ENCODE measurements at places on chromosomes 6 and 20. TPM values are rescaled to one million over a fixed set of nuclear protein-coding genes. Genes with fewer than 3 reads are reported as not detected.
A peak's percentile ranks its signal among the peaks of the same experiment; 100 is the strongest.

SLC32A1 gene
- polyA plus RNA-seq = not detected

NT5E gene
- 324 TPM for polyA plus RNA-seq

RBM24 gene
- polyA plus RNA-seq = 2.5 TPM

PTK7 gene
- polyA plus RNA-seq = 149 TPM

SNRNP48 gene
- 7.2 TPM for polyA plus RNA-seq

CLDN20 gene
- 0.05 TPM for polyA plus RNA-seq

NRSN1 gene
- not detected for polyA plus RNA-seq

ISM1 gene
- polyA plus RNA-seq = 0.15 TPM

GHRH gene
- not detected for polyA plus RNA-seq

SLC26A8 gene
- 0.02 TPM for polyA plus RNA-seq

PREP gene
- polyA plus RNA-seq = 30.7 TPM

TSBP1 gene
- not detected for polyA plus RNA-seq

EYS gene
- polyA plus RNA-seq = 0.01 TPM

EDN1 gene
- polyA plus RNA-seq = 10.1 TPM

TTBK1 gene
- 0.03 TPM for polyA plus RNA-seq

TPX2 gene
- polyA plus RNA-seq = 72.2 TPM

RGS17 gene
- 7.3 TPM for polyA plus RNA-seq

THBD gene
- polyA plus RNA-seq = 4.9 TPM

- peak; percentile 10 for DNase-seq
These were observed 40.5 kb downstream of the AKIRIN2 start for GRCh38 chr6:87661503-87661902.

DNA sequence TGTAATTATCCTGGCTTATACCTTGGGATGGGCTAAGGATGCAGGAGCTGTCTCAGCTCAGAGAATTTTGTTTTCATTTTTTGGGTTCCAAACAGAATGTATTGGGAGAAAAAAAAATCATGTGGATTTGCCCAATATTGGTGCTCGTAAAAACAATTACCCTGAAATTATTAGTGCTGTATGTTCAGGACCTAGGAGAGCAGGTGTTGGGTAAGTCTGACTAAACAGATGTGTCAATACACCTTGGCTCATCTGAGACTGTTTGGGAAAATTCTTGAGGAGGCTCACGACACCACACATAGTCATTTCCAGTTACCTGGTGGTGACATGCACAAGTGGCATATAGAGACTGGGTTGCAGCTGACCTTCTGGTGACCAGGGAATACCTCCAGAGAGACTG is 802.1 kb upstream of the FLRT3 start:
- no peak for DNase-seq

DNA sequence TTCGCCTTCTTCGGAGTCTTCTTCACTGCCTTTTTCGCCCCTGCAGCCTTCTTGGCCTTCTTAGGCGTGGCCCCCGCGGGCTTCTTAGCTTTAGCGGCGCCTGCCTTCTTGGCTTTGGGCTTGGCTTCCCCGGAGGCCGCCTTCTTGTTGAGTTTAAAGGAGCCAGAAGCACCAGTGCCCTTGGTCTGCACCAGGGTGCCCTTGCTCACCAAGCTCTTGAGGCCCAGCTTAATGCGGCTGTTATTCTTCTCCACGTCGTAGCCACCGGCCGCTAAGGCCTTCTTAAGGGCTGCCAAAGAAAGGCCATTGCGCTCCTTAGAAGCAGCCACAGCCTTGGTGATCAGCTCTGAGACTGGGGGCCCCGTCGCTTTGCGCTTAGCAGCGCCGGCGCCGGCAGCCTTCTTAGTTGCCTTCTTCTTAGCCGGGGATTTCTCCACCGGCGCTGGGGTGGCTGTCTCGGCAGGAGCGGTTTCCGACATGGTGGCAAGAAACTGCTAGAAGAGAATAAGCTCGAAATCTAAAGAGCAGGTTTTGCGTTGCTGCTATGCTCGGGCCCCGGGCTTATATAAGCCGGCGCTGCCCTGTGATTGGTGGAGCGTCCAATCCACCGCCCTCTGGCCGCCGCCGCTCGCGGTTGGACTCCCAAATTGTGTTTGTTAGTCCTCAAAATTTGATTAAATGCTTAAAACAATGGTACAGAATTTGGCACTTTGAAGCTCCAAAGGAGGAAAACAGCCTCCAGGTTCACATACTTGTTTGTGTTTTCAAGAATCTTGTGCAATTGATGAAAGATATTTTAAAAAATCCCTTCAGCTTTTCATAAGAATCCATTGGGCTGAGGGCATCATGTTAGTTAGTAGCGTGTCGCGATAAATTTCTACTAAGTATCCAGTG is 44.9 kb downstream of the OR2B2 start:
- DNase-seq = peak; percentile 85

DNA sequence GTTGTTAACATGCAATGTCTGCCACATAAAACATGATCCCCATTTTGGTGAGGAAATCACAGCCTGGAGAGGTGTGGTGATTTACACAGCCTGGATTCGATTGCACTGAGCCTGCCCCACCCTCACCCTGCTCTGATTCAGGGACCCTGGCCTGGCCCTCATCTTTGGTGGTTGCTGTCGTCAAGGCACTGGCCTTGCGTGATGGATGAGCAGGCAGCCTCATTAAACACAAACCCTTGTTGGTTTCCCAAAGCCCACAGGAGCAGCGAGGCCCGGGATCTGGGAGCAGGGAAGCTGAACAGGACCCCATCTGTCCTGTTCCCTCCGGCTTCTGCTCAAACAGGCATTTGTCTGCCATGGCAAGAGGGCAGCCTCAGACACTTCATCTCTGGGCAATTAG is 70.8 kb downstream of the CHMP4B start:
- DNase-seq = no peak

DNA sequence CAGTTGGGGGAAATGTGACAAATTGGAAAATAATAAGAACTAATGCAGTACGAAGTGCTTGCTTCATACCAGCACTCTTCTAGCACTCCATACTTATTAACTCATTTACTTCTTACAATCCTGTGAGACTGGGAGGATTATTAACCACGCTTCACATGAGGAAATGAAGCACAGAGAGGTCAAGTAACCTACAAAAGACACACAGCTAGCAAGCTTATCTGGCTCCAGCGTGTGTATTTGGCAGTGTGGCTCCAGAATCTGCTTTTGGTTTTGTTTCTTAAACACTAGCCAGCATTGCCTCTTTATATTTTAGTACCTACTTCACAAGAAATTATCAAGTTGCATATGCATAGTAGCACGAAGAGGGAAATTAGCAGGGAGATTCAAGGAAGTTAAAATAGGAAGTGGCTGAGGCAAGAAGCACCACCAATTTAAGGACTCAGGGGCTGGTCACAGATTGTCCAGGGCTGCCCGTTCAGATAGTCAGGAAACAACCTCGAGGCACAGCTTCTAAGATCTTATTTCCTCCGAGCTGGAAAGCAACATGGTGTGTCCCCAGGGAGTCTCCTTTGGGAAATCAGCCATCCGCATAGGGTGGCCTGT is 302.7 kb upstream of the PRDM1 start:
- DNase-seq = no peak

DNA sequence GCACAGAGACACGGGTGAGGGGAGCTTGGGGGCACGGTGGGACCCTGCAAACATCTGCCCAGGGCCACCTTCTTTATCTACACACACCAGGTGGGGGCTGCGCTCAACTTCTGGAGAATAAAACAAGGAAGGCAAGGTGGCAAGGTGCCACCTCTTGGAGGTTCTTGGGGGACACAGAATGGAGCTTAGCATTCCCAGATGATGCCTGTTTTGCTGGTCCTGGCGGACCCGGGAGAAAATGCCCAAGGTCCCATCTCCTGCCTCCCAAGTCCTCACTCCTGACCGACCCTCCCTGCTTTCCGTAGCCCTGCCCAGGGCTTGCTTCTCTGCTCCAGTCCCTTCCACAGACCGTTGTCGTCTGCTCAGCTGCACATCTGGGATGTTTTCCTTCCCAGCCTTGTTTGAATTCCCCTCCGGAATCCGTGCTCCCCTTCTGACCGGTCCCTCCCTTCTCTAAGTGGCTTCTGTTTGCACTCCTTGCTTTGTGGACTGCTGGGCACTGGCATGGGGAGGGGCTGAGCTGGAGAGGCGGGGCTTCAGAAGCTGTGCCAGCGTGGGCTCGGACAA is 13.1 kb downstream of the ITPR3 start:
- DNase-seq = no peak

- DNase-seq = peak; percentile 90
These were observed 11.0 kb downstream of the TSPYL1 start for GRCh38 chr6:116268589-116269293.

DNA sequence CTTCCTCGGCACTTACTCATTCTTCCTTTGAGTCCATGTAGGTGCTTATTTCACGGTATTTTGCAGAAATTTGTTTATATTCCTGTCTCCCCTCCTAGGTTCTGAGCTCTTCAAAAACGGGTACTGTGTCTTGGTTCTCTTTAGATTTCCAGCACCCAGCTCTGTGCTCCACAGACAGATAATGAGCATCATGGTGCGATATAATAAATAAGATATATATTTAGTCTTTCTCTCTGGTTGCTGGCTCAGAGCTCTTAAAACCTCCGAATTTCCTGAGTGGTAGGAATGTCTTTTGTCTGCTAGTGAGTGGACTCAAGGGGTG is 108.1 kb upstream of the GPR6 start:
- no peak for DNase-seq

DNA sequence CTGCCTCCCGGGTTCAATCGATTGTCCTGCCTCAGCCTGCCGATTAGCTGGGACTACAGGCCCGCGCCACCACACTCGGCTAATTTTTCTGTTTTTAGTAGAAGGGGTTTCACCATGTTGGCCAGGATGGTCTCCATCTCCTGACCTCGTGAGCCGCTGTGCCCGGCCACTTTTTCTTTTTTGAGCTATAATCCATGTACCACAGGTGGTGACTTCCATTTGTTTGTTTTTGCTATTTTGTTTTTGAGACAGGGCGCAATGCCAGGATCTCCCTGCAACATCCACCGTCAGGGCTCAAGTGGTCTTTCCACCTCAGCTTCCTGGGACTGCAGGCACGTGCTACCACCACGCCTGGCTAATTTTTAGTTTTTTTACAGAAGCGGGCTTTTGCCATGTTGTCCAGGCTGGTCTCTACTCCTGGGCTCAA is 8.5 kb downstream of the HSPA1B start:
- DNase-seq = no peak

- peak; percentile 6 for DNase-seq
These were observed 346.3 kb downstream of the BMP2 start for GRCh38 chr20:7113577-7114466.

DNA sequence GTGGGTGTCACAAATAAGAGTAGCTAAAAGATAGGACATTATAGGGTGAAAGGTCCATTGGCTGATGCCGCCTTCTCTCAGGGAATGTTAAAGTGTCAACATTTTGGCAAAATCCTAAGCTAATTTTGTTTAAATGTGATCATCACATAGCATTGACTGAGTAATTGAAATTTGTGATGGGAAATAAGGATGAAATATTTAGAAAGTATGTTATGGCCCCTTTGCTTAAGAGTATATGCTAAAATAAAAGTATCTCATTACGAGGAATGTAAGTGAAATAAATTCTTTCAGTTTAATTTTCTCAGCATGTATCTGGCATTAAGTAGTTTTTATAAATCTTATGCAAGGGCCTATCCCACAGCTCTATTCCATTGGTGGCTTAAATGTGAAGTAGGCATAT is 229.2 kb downstream of the PRL start:
- DNase-seq = no peak

DNA sequence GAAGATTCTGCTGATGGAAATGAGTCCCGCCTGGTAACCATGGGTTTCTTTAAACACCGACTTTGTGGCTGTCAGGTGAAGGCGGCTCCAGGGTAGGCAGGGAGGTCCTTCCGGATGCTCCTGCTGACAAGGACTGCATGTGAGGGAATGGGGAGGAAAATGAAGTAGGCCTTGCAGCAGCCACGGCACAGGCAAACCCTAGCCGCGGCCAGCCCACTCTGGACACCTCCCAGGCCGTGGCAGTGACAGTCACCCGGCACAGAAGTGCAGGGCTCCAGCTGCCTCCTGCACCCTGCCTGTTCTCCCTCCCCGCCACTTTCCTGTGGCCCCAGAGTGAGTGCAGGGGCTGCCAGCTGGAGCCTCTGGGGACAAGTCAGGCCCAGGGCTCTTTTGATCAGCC is 21.0 kb downstream of the BPIFB1 start:
- DNase-seq = no peak

- peak; percentile 22 for DNase-seq
These were observed 544 bp upstream of the TP53INP2 start for GRCh38 chr20:34703424-34704176.

DNA sequence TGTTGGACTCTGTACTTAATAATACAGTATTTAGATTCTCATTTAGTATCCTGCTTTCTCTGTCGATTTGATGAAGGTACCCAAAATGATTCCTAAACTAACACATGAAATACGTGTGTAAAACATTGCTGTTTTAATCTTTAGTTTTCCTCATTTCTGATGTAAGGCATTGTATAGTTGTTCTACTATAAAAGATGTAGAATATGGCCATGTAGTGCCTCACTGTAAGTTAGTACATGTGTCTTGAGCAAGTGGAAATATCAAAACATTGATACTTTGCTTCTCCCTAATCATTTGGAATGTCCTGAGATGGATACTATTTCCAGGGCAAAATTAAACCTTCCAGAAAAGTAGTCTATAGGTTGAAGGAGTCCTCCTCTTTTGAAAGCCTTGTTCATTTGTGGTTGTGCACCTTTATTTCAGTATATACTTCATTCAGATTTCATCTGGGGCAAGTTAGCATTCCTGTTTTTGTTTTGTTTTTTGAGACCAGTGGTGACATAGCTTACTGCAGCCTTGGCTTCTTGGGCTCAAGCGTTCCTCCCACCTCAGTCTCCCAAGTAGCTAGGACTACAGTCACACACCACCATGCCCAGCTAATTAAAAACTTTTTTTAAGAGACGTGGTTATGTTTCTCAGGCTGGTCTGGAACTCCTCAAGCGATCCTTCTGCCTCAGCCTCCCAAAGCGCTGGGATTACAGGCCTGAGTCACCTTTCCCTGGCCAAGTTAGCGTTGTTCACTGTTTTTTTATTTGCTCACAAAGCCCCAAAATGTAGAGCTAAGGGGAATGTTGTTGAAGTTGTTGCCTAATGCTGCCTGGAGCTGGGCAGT is 11.6 kb downstream of the SRSF3 start:
- no peak for DNase-seq

DNA sequence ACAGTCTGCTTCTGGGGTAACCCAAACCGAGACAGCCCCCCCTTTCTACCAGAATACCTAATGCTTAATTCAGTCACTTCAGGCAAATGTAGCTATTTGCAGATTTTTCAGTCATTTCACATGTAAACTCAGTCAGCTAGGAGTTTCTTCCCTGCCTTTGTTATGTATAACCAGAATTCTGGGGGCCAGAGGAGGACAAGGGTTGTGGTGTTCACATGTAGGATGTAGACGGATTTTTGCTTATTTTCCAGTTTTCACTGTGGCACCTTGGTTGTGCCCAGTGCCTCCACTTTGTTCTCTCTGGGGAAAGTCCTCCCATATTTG is 51.1 kb downstream of the PROKR2 start:
- DNase-seq = no peak

GRCh38 chr6:158536891-158537798 is 22.7 kb upstream of the TMEM181 start:
- peak; percentile 15 for DNase-seq

DNA sequence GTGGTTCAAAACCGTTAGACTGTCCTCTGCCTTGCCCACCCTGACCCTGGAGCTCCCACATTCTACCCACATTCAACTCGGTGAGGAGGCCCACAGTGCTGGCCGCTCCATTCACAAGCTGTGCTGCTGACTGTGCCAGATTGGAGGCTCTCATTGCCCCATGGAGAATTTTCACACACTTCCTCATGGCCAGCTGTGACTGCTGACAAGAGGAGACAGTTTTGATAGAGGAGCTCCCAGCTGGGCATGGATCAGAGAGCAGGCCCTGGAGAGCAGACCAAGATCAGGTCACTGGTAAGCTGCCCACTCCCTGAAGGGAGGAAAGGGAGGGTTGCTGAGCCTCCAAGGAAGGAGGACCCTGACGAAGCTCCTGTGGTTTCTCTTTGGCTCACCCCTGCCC is 246.1 kb upstream of the RIN2 start:
- DNase-seq = no peak

All from fibroblast of lung (primary cell).